ENCODE measurements at places on chromosomes 11 and 22.

- DNase-seq = no peak
Measured at GRCh38 chr22:26395926-26396325, 33.1 kb upstream of the ASPHD2 start.

DNA sequence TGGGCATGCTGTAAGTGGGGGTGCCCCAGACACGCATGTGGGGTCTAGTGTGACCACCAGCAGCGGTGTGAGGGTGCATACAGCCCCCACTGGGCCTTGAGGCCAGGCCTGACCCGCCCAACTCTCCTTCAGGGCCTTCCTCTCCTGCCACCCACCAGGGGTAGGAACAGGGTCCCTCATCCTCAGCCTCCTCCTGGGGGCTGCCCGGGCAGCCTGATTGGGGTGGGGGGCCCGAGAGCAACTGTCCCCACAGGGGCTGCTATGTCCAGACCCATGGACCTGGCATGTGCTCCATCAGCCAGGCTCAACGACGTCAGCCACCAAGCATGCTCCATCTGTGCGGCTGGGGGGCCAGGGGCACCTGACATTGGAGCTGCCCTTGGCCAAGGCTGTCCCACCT is 27.2 kb downstream of the RTN4R start:
- DNase-seq = no peak

DNA sequence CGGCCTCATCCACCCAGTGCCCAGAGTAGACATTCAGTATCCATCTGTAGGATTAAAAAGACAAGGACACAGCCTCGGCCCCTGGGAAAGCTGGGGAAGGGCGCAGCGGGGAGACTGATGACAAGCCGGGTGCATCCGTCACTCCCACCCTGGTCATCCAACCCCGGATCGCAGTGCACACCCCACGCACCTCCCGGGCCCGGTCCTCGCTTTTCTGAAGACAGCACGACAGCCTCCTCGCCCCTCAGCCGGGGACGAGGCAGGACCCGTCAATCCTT is 1.1 kb downstream of the FCHSD2 start:
- DNase-seq = peak; percentile 18

GRCh38 chr22:23591201-23591791 is 11.2 kb upstream of the IGLL1 start:
- peak; percentile 60 for DNase-seq

DNA sequence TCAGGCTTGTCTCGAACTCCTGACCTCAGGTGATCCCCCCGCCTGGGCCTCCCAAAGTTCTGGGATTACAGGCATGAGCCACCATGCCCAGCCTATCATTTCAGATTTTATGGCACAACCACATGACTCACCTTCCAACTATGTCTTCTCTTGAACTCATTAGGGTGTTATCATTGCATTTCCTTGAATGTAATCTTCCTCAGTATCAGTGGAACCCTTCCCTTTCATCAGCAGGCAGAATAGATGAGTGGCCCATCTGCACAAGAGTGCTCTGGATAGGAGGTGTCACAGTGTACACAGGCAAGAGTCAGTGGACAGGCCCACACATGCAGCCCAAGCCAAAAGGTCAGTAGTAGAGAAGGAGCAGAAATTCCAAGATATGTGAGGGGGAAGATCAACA is 29.1 kb upstream of the AQP11 start:
- DNase-seq = no peak

DNA sequence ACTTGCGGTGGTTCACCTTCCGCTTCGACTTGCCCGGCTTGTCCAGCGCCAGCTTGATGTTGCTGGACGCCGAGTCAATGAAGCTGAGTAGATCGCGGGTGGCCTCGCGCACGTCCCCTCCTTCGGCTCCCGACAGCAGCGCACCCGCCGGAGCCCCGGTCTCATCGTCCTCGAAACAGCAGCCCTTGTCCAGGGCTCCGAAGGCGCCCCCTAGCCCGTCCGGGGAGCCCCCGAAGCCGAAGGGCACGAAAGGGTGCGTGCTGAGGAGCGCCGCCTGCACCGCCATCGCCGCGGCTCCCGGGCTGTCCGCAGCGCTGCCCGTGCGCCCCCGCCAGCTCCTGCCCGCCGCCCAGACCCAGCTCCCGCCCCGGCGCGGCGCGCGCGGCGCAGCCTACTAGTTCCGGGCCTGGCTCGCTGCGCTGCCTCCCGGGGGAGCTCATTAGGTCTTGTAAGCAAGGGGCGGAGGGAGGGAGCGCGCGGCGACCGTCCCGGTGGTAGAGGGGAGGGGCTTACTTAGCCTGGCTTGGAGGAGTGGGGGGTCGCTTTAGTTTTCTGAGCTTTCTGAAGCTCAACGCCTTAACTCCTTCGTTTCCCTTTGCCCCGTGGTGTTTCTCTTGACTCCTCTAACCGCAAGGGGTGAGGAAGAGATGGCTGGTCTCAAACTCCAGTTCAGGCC is at the start of gene FAM181B:
Gene FAM181B (minus strand): TSS at position 421 of the 676 bp plus-strand sequence. CDS start 135 bp downstream, at position 286.
- peak; percentile 27 for DNase-seq

DNA sequence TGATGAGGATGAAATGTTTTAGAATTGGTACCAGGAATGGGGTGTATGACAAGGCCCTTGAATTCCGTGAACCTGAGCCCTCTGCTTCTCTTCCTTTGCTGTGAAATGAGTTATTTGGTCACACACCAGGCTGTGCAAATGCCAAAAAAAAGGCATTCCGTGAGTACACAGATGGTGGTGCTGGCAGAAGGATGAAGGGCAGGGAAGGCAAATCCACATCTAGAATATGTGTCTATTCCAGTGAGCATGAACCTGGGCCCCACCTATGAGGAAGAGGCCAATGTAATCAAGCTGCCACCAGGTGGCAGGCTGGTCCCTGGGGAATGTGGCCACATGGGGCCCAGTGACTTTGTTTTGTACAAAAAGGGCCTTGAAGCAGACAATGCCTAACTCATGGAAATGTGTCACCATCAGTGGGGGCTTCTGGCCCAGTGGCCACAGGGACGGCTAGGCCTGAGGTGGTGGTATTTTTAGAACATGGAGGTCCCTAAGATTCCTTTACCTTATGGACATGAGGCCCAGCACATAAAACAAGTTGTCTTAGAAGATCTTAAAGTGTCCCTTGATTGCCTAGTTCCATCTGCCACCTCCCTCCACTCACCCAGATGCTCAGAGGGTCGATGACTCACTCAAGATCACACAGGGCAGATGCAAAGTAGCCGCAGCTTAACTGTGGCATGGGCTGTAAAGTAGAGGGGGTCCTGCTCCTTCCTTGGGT is 3.9 kb upstream of the RNF215 start:
- DNase-seq = peak; percentile 76

- no peak for DNase-seq
Measured at GRCh38 chr11:16774936-16775613, 36.6 kb downstream of the C11orf58 start.

DNA sequence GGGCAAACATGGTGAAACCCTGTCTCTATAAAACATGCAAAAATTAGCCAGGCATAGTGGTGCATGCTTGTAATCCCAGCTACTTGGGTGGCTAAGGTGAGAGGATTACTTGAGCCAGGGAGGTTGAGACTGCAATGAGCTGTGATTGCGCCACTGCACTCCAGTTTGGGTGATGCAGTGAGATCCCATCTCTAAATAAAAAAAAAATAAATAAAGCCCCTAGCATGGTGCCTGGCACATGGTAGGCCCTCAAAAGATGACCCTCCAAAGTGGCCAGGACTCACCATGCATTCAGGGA is 74.6 kb downstream of the PTPRJ start:
- no peak for DNase-seq

DNA sequence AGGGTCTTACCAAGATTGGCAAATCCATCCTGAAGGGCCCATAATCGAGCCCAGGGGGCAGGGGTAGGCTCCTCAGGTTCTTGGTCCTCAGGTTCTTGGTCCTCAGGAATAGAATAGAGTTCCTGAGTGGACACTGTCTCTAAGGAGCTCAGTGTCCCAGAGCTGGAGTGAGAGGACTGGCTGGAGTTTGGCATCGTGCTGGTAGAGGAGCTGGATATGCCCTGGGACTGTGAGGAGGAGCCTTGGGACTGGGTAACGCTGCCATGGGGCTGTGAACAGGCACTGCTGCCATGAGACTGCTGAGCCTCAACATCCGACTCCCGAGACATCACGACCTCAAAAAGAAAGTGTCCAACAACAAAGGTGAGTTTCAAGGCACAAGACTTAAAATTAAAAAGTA is 7.2 kb downstream of the CHEK2 start:
- DNase-seq = no peak

GRCh38 chr11:126821827-126822226 is 178.7 kb downstream of the KIRREL3 start:
- no peak for DNase-seq
